ENCODE measurements at places on chromosomes 7 and 10.

GRCh38 chr7:3011211-3011852 lies 32.3 kb downstream of the CARD11 start:
- no peak for DNase-seq

DNA sequence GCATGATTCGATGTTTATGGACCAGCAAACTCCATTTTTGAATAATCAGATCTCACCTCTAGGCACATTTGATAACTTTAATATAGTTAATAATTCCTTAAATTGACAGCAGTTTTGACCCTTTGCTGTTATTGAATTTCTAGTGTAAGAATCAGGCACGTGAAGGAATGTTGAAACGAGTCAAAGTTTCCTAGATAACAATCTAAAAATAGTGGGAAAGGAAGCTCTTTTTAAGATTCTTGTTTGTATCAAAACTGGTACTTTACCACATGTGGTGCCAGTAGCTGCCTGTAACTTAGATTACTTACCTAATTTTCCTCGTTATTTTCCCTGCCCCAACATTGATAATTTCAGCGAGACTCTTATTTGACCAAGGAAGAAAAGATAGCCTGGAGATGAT lies 757.8 kb upstream of the KCND2 start:
- no peak for DNase-seq

GRCh38 chr7:133863362-133864061 lies 263.6 kb upstream of the LRGUK start:
- DNase-seq = no peak

DNA sequence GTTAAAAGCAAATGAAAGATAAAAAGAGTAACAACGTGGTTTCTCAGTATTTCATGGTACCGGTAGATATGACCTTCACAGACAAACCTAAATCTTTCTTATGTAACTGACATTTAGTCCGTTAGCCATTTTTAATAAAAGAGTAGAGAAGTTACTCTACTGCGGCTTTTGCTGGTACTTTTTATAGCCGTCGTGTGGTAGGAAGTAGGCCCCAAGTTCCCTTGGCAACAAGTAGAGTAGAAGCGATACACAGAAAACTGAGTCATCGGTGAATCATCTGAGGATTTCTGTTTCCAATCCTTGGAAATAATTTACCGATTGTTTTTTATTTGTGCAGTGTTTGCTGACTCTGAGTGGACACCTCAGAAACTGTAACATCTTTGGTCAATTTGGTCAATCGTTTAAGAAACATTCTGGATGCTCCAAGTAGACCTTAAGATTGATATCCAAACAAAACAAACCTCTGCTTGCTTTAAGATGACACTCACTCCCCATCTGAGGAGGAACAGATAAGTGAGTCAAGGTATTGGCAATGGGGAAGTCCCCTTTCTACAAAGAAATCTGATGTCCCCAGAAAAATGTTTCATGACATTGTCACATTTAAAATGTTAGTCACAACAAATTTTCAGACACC lies 63.9 kb upstream of the AHR start:
- peak; percentile 95 for DNase-seq

GRCh38 chr7:94062372-94062771 lies 58.2 kb upstream of the BET1 start:
- DNase-seq = peak; percentile 24

- DNase-seq = no peak
Observed at GRCh38 chr7:140404565-140405065, 757 bp downstream of the RAB19 start.

- no peak for DNase-seq
Observed at GRCh38 chr7:139084709-139085108, 24.8 kb downstream of the ZC3HAV1 start.

GRCh38 chr7:964401-965231 lies 10.1 kb upstream of the ADAP1 start:
- DNase-seq = peak; percentile 72
